ENCODE measurements at places on chromosomes 1 and 21. TPM values are rescaled to one million over a fixed set of nuclear protein-coding genes. Genes with fewer than 3 reads are reported as not detected.

ATP1A4 gene
- not detected for total RNA-seq

PCP4L1 gene
- not detected for total RNA-seq

CCDC18 gene
- 6.2 TPM for total RNA-seq

BTG2 gene
- 14.7 TPM for total RNA-seq

DCST1 gene
- total RNA-seq, result not detected

SAMD11 gene
- total RNA-seq, result 7.7 TPM

MNDA gene
- under 0.01 TPM for total RNA-seq

Measured in osteoblast (primary cell).